ENCODE measurements at places on chromosomes 16 and 17. TPM values are rescaled to one million over a fixed set of nuclear protein-coding genes. Genes with fewer than 3 reads are reported as not detected.

- H3K4me3 ChIP-seq = no peak overlapping the region
- no peak overlapping the region for H3K27ac ChIP-seq
- H3K27me3 ChIP-seq = no peaks in the 10 kb centered on the region
- no peaks in the 10 kb centered on the region for H3K4me1 ChIP-seq
- H3K36me3 ChIP-seq = no peaks in the 10 kb centered on the region
Observed at GRCh38 chr17:74595037-74595750, 3.1 kb upstream of the CD300LD start.

DNA sequence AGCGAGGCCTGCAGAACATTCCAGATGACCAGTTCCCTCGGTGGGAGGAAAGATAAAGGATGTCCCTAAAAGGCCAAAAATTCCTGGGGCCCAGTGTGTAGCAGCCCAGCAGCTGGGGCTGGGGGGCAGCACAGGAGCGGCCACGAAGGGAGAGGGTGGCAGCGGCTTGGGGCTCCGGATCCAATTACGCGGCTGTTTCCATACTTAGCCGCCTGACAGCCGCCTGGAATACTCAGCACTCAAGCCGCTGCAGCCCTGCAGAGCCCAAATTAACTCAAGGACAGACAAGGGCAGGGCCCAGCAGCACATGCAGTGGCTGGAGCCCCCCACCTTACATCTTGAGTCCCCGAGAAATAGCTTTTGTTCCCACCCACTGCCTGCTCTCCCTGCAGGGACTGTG is 1.3 kb downstream of the SRL start:
- peak overlapping the region; percentile 73 for H3K4me3 ChIP-seq
- peaks cover 36% of the 10 kb centered on the region for H3K4me1 ChIP-seq
- peak overlapping the region; percentile 94 for H3K27ac ChIP-seq
- H3K27me3 ChIP-seq = no peaks in the 10 kb centered on the region

DNA sequence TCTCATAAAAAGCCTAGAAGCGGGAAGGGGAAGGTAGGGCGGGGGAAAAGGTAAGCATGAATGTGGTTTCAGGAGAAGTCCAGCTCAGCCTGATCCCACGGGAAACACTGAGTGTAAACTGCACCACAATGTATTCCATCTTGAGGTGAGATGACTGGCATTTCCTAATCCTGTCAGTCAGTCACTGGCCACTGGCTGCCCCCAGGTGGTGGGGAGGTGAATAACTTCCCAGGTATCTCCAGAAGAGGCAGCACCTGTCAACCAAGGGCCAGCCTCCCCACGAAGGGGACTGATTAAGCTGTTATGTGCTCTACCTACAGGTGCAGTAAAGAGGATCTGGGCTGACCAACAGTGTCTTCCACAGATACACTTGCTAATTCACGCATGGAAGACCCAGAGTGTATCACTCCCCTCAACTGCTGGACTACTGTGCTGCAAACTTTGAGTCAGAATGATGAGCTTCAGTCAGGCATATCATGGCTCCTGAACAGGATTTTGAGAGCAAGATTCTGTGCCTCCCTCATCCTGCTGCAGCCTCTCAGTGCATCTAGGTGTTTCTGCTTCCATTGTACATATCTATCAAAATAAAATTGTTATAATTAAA is 108.5 kb upstream of the CCL2 start:
- DNase-seq = no peak
- no peaks in the 10 kb centered on the region for H3K4me1 ChIP-seq
- H3K27ac ChIP-seq = no peak overlapping the region

Gene SAMD14
- total RNA-seq = 2.7 TPM
